ENCODE measurements at places on chromosomes 7 and 10. TPM values are rescaled to one million over a fixed set of nuclear protein-coding genes. Genes with fewer than 3 reads are reported as not detected.
A peak's percentile ranks its signal among the peaks of the same experiment; 100 is the strongest.

DNA sequence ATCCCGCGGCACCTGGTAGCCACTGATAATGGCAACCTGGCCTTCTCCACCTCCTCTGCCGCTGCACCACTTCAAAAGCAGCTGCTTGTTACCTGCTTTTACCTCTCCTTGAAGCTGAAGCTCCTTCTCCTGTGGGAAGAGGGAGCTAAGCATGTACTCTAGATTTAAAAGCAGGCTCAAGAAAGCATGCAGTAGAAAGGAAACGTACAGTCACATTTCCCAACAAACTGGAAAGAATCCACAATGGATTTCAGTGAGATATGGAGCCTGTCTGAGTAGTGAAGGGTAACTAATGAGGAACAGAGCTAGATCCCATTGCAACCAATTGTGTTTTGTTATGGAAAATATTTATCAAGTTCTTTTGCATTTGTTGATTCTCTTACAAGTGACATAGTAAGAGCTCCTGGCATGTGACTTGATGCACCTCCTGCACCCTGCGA lies 457.4 kb upstream of the GALNT17 start:
- H3K36me3 ChIP-seq = no peaks in the 10 kb centered on the region
- H3K27ac ChIP-seq = no peak overlapping the region
- DNase-seq = no peak

DNA sequence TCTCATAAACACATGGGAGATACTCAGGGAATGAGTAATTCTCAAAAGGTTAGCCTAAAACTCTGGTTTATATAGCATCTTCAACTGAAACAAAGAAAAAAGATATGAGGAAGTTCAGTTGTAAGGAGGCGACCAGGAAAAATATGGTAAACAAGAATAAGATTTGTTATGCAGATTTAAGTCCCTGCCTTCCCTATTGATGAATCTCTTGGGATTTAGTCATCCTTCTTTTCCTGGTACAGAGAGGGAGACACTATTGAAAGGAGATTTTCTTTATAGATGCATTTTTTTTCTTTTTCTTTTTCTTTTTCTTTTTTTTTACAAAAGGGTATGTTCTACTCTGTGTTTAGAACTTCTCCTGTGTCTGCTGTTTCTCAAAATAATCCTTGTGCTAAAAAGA lies 557.5 kb downstream of the DNAJB9 start:
- no peak overlapping the region for H3K27ac ChIP-seq
- no peak for DNase-seq
- H3K4me1 ChIP-seq = no peaks in the 10 kb centered on the region

- H3K4me3 ChIP-seq = no peak overlapping the region
- no peak overlapping the region for H3K27ac ChIP-seq
- DNase-seq = no peak
- H3K36me3 ChIP-seq = no peaks in the 10 kb centered on the region
These were observed 79.9 kb downstream of the CDK14 start for GRCh38 chr7:90675982-90676381.

DNA sequence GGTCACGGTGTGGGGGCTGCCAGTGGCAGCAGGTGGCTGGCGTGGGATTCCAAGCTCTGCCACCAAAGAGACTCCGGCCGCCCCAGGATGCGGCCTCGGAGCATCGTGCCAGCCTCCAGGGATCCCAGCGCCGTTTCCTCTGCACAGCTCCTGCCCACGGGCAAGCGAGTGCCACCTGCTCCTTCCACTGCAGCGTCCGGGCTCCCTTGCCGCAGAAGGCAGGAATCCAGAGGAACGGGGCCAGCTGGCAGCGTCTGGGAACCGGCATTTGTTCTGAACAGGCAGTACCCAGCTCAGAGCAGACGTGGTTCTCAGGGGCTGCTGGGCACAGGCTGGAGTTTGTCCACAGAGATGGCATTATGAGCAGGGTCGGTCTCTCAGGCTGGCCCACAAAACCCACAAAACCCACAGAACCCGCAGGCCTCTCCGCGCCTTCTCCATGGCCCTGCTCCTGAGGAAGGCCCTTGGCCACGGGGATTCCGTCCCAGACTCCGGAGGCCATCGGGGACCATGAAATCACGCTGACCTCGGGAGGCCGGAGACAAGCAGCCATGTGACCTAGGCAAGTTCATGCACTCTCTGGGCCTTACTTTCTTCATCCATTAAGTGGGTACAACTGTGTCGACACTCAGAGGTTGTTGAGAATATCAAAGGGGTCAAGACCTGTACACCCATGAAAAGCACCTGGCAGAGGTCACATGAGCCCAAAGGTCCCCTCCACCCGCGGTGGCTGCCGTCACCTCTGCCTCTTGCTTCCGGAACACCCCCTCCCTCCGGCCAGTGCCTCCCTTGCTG lies 72.1 kb upstream of the TNRC18 start:
- H3K27ac ChIP-seq = peak overlapping the region; percentile 63
- DNase-seq = no peak
- H3K4me3 ChIP-seq = no peak overlapping the region

The VENTX gene
- polyA plus RNA-seq = 0.76 TPM

The NXPH1 gene
- not detected for polyA plus RNA-seq

The CCDC172 gene
- polyA plus RNA-seq = not detected

The NAT16 gene
- polyA plus RNA-seq = not detected

The EVX1 gene
- not detected for polyA plus RNA-seq

GRCh38 chr10:9018195-9019173 lies 964.0 kb downstream of the GATA3 start:
- H3K4me1 ChIP-seq = no peaks in the 10 kb centered on the region
- H3K4me3 ChIP-seq = no peak overlapping the region
- H3K27ac ChIP-seq = no peak overlapping the region

DNA sequence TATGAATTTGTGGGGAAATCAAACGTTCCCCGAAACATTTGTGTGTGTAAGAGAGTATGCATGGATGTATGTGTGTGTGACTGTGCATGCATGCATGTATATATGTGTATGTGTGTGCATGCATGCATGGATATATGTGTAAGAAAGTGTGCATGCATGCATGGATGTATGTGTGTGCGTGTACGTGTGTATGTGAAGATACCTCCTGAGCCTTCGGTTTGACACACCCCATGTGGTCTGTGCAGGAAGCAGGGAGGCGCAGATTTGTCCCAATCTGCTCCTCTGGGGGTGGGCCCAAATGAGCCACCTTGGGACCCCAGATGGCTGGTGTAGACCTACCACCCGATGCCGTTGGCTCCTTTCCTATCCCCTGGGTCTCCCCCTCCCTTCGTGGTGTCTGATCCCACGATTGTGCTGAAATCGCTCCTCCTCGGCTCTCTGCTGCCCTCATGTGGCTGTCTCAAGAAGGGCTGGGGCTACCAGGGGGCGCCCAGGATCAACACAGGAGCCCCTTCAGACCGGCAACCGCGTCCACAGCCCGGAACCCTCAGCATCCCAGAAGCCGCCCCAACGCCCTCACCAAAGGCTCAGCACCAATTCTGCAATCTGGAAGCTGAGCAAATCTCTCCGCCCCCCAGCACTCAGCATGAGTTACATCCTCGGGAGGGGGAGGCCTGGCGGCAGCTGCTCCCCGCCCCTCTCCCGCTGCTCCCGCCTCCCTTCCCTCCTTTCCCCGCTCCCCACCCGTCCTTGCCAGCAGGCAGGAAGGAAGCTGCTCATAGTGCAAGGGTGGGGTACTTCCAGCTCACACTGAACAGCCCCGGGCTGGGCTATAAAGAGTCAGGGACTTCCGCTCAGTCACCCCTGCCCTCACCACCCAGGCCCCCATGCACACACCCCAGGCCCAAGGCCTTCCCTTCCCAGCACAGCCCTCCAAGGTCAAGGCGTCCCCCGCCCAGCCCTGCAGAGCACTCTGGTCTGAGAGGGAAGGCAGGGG lies 2.3 kb upstream of the NOS3 start:
- peak; percentile 87 for DNase-seq
- H3K4me1 ChIP-seq = peaks cover 28% of the 10 kb centered on the region
- no peaks in the 10 kb centered on the region for H3K36me3 ChIP-seq
- peak overlapping the region; percentile 57 for H3K27ac ChIP-seq

The HILPDA gene
- polyA plus RNA-seq = 8.2 TPM

DNA sequence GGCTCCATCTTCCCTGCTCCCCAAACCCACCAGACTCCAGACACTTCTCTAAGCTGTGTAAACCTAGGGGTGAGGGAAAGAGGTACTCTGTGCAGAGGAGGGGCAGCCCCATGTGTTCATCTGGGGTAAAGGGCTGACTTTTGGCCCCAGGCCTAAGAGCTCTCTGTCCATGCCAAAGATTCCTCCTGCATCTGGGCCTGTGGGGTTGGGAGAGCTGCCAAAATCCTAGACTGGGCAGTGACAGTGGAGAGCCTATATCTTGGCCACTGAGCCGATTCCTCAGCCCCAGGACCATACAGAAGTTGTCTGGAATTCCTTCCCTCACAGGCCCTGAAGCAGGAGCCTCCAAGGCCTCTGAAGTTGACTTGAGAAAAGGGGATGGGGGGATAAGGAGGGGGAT lies 25.3 kb upstream of the LEP start:
- no peaks in the 10 kb centered on the region for H3K36me3 ChIP-seq
- no peak for DNase-seq
- no peak overlapping the region for H3K27ac ChIP-seq
- no peak overlapping the region for H3K4me3 ChIP-seq
- no peaks in the 10 kb centered on the region for H3K27me3 ChIP-seq
- peaks cover 5% of the 10 kb centered on the region for H3K4me1 ChIP-seq

GRCh38 chr10:105964009-105964408 lies 1200.5 kb downstream of the SORCS1 start:
- H3K27me3 ChIP-seq = no peaks in the 10 kb centered on the region
- no peak for DNase-seq
- H3K4me3 ChIP-seq = no peak overlapping the region
- no peak overlapping the region for H3K27ac ChIP-seq
- H3K36me3 ChIP-seq = no peaks in the 10 kb centered on the region

- H3K27me3 ChIP-seq = no peaks in the 10 kb centered on the region
- no peak overlapping the region for H3K27ac ChIP-seq
- H3K4me3 ChIP-seq = no peak overlapping the region
- H3K4me1 ChIP-seq = no peaks in the 10 kb centered on the region
- H3K36me3 ChIP-seq = no peaks in the 10 kb centered on the region
- no peak for DNase-seq
These were observed 65.5 kb upstream of the GRB10 start for GRCh38 chr7:50848203-50848602.

The FAM25C gene
- not detected for polyA plus RNA-seq

The TRPV6 gene
- 0.05 TPM for polyA plus RNA-seq

DNA sequence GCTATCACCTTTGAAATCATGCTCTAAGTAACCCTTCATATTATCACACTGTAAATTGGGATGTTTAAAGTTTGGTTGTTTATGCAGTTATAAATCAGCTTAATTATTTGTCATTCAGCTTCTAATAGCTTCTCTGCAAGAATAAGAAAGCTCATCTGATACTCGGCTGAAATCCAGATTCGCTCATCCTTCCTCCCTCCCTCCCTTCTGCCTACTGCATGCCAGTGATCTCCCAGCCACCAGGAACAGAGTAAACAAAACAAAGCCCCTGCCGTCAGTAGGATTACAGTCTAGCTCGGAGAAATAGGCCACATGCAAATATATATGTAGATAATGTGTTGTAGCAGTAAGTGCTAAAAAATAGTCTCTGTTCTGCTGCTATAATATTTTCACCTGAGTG lies 211.8 kb downstream of the NSUN6 start:
- H3K4me1 ChIP-seq = no peaks in the 10 kb centered on the region
- H3K27ac ChIP-seq = no peak overlapping the region
- H3K36me3 ChIP-seq = no peaks in the 10 kb centered on the region
- no peak overlapping the region for H3K4me3 ChIP-seq

DNA sequence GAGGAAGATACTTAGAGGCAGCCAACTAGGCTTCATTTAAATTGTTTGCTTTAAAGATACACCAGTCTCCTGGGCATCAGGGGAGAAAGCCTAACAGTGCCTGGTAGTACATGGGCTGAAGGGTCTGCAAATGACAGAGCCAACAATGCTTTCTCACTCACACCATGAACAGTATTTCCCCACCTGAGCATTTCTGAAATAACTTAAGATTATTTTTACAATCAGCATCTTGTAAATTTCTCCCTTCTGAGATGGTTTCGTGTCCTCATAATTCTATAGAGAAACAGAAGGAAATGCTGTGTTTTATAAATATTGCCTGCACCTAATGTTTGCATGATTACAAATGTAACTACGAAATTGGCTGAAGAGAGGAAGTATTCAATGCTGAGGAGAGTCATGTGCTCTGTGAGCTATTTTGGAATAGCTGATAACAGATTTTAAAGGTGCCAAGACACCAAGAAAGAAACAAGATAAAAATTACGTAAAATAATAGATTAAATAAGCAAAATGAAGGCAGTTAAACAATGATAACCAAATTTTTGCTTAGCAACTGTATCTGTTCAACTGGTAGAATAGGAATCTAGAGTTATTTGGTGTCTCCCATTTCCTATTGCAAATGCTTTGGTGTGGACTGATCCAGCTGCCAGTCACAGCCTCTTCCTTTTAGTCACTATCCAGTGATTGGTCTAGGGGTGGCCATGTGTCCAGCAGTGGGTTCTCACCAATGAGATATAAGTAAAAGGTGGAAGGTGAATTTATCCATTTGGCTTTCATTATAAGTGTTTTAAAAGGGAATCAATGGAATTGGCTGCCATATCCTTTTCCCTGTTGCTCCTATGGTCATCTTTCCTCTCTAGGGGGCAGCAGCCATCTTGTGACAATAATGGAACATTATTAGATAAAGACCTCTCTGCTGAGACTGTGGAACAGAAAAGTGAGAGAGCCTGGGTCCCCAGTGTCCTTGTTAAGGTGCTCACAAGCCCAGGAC lies 167.9 kb upstream of the SLC26A5 start:
- no peaks in the 10 kb centered on the region for H3K4me1 ChIP-seq
- H3K36me3 ChIP-seq = no peaks in the 10 kb centered on the region
- H3K27me3 ChIP-seq = no peaks in the 10 kb centered on the region
- no peak for DNase-seq

- no peaks in the 10 kb centered on the region for H3K36me3 ChIP-seq
- H3K27ac ChIP-seq = no peak overlapping the region
- DNase-seq = no peak
- H3K27me3 ChIP-seq = no peaks in the 10 kb centered on the region
- no peak overlapping the region for H3K4me3 ChIP-seq
These were observed 726.7 kb upstream of the GALNT17 start for GRCh38 chr7:70405241-70405640.

DNA sequence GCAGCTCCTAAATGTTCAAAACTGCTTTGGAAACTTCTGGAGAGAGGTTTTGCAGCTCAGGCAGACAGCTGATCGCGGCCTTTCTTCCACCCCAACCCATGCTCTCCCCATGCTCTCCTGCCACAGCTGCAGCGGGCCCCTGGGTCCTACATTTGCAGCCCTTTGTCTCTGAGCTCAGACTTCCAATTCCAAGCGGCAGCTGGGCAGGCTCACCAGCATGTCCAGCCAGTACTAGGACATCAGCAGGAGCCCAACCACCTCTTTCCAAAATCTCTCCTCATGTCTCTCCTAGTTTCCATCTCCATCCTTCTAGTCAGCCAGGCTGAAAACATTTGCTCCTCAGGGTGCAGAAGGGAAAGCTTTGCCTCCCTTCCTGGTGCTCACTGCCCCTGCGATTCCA lies 6.0 kb downstream of the LEP start:
- DNase-seq = no peak
- peak overlapping the region; percentile 54 for H3K27ac ChIP-seq
- H3K36me3 ChIP-seq = no peaks in the 10 kb centered on the region
- no peak overlapping the region for H3K4me3 ChIP-seq
- H3K4me1 ChIP-seq = no peaks in the 10 kb centered on the region

GRCh38 chr10:92541583-92541982 lies 32.3 kb downstream of the IDE start:
- H3K36me3 ChIP-seq = no peaks in the 10 kb centered on the region
- peaks cover 11% of the 10 kb centered on the region for H3K4me1 ChIP-seq
- no peak overlapping the region for H3K27ac ChIP-seq
- DNase-seq = no peak
- no peak overlapping the region for H3K4me3 ChIP-seq

GRCh38 chr10:73058057-73058591 lies 38.5 kb downstream of the P4HA1 start:
- H3K4me1 ChIP-seq = peaks cover 14% of the 10 kb centered on the region
- H3K27ac ChIP-seq = no peak overlapping the region
- no peak overlapping the region for H3K4me3 ChIP-seq
- no peak for DNase-seq

All from spleen (tissue), 13 donors.